SW 1271 (cell line): ENCODE measurements at places on chromosomes 4 and X.

GRCh38 chr4:6134612-6135220, 65.6 kb downstream of the JAKMIP1 start:
- DNase-seq, result peak; percentile 23

DNA sequence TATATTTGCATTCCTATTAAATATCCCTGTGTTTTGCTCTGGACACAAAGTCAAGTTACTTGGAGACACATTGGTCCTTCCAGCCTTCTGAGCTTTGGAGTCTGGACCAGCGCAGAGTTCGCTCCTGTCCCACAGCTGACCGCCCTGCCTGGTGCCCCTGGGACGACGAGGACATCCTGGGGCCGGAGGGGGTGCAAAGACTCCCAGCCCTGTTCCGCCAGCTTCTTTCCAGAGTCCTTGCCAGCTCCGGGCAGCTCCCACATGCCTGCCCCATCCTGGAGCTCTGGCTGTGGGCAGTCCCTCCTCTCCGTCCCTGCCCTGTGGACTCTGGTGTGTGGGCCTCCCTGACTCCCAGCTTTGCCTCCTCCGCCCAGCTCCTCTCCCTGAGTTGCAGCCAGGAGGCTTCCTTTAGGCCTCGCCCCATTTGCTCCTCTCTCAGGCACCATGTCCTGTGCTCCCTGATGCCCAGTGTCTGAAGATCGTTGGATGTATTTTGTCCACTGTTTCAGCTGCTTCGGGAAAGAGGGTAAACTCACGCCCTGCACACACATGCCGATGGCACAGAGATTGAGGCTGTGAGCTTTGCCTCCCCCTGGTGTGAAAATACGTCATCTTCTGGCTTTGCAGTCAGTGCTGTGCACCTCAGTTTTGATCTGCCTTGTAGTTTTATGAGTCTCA, 4.9 kb upstream of the PCGF3 start:
- no peak for DNase-seq

DNA sequence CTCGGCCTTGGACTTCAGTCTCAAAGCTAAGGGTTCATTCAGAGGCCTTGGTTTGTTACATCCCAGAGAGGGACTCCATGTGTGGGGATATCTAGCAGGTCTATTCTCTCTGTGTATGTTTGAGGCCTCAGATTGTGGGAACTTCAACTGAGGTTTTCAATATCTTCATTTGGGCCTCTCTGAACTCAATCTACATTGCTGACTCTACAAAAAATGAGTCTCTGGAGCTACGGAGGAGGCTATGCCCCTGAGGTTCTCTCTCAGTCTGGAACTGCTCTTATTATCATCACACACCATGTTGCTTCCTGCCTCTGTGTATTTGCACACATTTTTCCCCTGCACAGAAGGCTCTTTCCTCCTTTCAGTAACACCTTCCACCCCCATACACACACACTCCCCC, 5.1 kb upstream of the TSR2 start:
- DNase-seq, result no peak

GRCh38 chrX:32533848-32534247, 677.5 kb downstream of the DMD start:
- no peak for DNase-seq

DNA sequence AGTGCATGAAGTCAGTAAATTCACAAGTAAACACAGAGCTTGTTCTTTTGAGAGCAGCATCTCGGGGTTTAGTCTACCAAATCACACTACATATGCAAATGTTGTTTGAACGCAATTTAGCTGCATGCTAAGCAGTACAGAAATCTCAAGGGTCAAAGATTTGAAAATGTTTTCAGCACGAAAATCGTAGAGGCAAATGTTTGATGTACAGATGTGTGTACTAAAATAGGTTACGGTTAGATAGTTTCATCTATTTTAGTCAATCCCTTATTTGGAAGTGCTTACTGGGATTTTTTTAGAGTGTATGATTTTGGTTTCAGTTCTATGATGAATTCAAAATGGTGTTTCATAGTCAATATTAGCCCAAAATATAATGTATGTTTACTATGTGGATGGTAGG, 1928.2 kb upstream of the TENM3 start:
- no peak for DNase-seq
